AG04449 (cell line): ENCODE measurements at places on chromosomes 5 and 9.

DNA sequence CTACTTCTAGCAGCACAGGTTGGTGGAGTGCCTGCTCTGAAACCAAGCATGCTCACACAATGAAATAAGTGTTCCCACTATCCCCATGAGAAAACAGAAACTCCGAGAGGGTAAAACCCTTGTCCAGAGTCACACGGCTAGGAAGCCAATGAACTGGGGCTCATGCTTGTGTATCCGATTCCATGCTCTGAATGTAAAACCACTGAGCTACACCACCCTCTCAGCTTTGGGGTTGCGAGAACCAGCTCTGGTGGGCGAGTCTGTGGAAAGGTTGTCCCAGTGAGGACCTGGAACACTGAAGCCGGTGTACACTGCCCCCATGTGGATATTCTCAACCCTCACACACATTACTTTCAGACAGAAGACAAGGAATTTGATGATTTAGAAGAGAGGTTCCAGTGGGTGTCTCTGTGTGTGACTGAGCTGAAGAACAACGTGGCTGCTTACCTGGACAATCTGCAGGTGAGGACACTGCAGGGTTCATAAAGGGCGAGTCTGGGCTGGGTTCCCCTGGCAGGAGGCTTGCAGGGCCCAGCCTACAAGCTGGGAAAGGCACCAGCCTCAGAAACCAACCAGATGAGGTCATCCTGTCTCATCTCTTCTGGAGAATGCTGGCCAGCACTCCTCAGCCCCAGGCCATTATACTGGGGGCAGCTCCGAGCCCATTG lies 37.4 kb downstream of the ARHGEF37 start:
- no peak for DNase-seq

DNA sequence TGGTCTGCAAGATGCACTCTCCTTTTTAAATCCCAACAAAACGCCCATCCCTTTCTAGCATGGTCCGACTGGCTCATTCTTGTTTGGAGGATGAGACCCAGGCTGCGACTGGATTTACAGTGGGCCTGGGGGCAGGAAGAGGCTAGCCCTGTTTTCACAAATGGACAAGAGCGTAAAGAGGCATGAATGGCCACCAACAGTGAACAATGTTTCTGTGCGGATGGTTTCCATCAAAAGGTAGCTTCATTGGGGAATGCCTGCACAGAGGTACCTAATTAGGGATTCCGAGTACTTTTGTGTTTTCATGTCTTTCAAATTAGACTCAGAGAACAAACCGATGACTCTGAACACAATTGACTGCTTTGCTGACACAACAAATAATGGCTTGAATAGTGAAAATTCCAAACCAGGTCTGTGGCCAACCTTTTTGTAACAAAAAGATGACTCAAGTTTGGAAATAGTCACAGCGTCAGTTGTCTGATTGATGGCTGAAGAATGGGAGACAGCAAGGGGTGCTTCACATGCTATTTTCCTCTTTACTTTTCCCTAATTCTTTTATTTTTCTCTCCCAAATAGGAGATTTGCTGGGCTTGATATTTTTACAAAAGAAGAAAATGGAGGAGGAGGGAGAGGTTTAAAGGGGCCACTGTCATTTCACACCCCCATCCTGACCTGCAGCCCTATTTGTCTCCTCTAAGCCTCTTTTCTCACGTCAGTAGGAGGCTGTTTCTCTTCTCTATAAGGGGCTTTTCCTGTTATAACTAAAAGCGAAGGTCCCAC lies 208.1 kb upstream of the S1PR3 start:
- no peak for DNase-seq

DNA sequence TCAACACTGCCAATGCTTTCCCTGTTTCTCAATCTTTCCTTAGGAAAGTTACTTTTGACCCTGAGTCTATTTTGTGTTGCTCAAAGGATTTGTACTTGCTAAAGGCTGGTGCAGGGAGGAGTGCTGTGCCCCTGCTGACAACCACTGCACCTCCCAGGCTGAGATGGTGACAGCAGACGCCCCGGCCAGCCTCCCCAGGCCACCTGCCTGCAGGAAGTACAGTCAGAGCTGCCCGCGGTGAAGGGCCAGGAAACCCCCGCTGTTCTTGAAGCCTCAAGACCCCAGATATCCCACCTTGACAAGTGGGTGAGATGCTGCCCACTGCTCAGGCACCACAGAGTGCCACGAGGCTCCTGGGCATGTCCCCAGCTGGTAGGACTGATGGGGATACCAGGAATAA lies 44.2 kb upstream of the CKMT2 start:
- DNase-seq: no peak

GRCh38 chr9:101463397-101463796 lies 27.8 kb upstream of the ALDOB start:
- no peak for DNase-seq

DNA sequence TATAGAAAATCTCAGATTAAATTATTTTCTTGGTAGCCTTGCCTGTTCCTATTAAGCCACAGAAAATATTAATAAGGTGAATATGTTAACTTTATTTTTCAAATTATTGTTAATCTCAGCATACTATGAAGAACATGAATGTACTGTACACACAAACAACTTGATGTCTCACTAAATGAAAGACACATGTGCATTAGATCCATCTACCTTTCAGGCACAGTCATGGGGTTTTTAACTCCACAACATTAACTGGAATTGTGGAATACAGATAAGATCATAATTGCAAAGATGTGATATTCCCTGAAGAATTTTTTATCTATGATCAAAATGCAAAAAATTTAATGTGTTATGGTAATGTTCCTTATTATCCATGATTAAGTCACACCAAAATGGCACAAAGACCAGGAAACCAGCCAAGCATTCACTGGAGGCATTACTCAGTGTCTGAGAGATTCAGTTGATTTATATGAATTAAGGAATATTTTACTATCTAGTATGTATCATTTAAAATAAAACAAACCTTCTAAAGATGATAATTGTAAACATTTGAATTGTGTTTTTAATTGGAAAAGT lies 150.0 kb upstream of the VCAN start:
- DNase-seq: peak; percentile 9

- DNase-seq: no peak
Measured at GRCh38 chr9:131728546-131728910, 11.3 kb downstream of the RAPGEF1 start.

GRCh38 chr9:1938675-1939170 lies 76.4 kb upstream of the SMARCA2 start:
- DNase-seq: no peak

DNA sequence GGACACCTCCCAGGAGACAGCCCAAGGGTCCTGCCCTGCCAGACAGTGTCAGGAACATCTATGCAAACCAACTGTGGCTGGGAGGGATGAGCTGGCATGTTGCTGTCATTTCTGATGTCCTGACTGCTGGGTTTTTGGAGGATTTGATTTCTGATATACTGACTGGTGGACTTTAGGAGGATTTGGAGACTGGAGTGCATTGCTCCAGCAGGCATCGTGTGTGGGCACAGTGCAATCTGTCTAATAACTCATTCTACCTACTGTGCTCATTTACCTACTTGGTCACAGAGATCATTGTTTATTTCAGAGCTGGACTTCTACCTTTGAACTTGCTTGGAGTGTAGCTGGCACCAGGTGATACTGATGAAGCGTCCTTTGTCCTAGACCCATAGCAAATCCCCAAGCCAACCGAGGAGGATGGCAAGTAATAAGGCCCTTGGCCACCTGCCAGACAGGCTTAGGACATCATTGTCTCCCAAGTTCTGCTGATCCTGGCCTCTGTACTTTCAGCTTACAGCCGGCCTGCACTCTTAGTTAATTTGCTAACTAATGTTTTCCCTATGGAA lies 124.3 kb upstream of the ICE1 start:
- DNase-seq: no peak

GRCh38 chr9:127844821-127845359 lies 9.6 kb downstream of the ENG start:
- no peak for DNase-seq

- DNase-seq: no peak
Measured at GRCh38 chr5:1175801-1176472, 25.5 kb upstream of the SLC6A19 start.

GRCh38 chr5:77218263-77218662 lies 7.8 kb downstream of the PDE8B start:
- DNase-seq: no peak

- DNase-seq: peak; percentile 47
Measured at GRCh38 chr5:157222506-157223230, 42.0 kb downstream of the ITK start.

- DNase-seq: no peak
Measured at GRCh38 chr5:449151-449550, 6.2 kb downstream of the EXOC3 start.

- no peak for DNase-seq
Measured at GRCh38 chr5:150791536-150791935, 13.0 kb downstream of the SMIM3 start.

GRCh38 chr5:59485107-59485506 lies 408.4 kb downstream of the PDE4D start:
- no peak for DNase-seq

DNA sequence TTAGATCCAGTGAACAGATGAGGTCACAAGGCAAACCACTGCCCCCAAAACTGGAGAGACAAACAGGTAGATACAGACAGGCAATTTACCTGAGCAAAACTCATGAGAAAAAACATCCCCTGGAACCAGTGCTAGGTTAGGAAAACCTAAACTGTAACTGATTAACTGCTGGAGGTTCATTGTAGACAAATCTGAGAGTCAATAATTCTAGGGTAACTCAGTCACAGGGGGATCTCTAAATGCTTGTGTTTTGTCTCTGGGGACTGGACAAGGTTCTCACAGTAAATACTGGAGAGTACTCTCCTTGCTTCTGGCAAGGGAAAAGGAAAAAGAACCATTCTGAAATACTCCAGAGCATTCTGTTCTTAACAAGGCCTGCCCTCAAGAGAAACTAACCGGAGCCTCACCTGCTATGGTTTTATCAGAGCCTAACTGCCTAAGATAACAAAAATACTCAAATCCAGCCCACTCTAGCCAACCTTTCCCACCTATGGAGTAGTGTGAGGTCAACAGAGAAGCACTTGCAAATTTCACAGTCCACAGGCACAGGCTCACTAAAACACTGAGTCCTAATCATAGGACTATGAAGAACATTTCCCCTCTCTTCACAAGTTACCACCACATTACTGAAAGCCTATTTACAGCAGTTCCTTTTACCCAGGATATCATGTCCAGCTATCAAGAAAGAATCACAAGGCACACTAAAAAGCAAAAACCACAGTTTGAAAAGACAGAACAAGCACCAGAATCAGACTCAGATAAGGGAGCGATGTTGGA lies 139.9 kb upstream of the ACOT12 start:
- DNase-seq: no peak
